ENCODE measurements at places on chromosomes 1 and 21.

DNA sequence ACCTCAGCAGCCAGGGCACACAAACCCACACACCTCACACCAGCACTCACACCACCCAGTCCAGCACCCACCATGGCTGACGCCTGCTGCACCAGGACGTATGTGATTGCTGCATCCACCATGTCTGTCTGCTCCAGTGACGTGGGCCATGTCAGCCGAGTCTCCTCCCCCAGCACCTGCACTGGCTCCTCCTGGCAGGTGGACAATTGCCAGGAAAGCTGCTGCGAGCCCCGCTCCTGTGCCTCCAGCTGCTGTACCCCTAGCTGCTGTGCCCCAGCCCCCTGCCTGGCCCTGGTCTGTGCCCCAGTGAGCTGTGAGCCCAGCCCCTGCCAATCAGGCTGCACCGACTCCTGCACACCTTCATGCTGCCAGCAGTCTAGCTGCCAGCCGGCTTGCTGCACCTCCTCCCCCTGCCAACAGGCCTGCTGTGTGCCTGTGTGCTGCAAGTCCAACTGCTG is at the start of gene KRTAP10-8:
KRTAP10-8 (plus strand) TSS at position 51 of the 458 bp plus-strand sequence; CDS start at position 73, 22 bp downstream.
- no peak for DNase-seq

- no peak for DNase-seq
These were observed 1112.3 kb downstream of the KCNT2 start for GRCh38 chr1:195495720-195496635.

DNA sequence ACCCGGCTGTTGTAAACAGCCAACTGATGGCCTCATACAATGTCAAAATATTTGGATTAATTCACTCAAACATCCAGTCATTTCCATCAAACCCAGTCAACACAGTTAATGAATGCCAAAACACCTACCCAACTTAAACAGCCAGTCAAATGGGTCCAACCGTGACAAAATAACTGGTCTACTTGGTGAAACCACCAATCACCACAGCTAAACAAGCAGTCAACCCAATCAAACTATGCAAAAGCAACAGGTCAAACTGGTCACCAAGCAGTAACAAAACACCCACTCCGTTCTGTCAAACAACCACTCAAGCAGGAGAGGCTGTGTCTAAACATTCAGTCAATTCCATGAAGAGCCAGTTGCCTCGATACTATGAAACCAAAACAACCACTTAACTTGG is 119.2 kb downstream of the FOXD2 start:
- DNase-seq = no peak

GRCh38 chr21:38126666-38127303 is 130.0 kb upstream of the KCNJ15 start:
- DNase-seq = peak; percentile 69

GRCh38 chr1:201164645-201165044 is 10.4 kb upstream of the TMEM9 start:
- DNase-seq = no peak

All from GM03348 (cell line).